ENCODE measurements at places on chromosomes 13 and 19. TPM values are rescaled to one million over a fixed set of nuclear protein-coding genes. Genes with fewer than 3 reads are reported as not detected.

FPR2 gene
- polyA plus RNA-seq, result not detected

DHDH gene
- polyA plus RNA-seq, result 1.0 TPM

C19orf12 gene
- polyA plus RNA-seq, result 23.3 TPM

HSD17B14 gene
- polyA plus RNA-seq, result 1.7 TPM

ODAD3 gene
- not detected for polyA plus RNA-seq

YIPF2 gene
- polyA plus RNA-seq, result 11.7 TPM

ZNF665 gene
- polyA plus RNA-seq, result 13.7 TPM

TNNI3 gene
- polyA plus RNA-seq, result not detected

PLPP2 gene
- polyA plus RNA-seq, result not detected

CYP4F8 gene
- not detected for polyA plus RNA-seq

ANKLE1 gene
- 0.29 TPM for polyA plus RNA-seq

ZNF850 gene
- polyA plus RNA-seq, result 0.46 TPM

PSG3 gene
- not detected for polyA plus RNA-seq

NCR1 gene
- polyA plus RNA-seq, result not detected

FCAR gene
- not detected for polyA plus RNA-seq

TMPRSS9 gene
- not detected for polyA plus RNA-seq

GRIK5 gene
- not detected for polyA plus RNA-seq

KIR3DL2 gene
- 1.5 TPM for polyA plus RNA-seq

CTXN1 gene
- polyA plus RNA-seq, result not detected

FAAP24 gene
- polyA plus RNA-seq, result 2.3 TPM

NPAS1 gene
- 0.48 TPM for polyA plus RNA-seq

HSH2D gene
- 7.2 TPM for polyA plus RNA-seq

TMEM59L gene
- polyA plus RNA-seq, result 0.74 TPM

TEX26 gene
- not detected for polyA plus RNA-seq

HSPB6 gene
- polyA plus RNA-seq, result not detected

KLK4 gene
- polyA plus RNA-seq, result not detected

CNOT3 gene
- 13.1 TPM for polyA plus RNA-seq

FUT1 gene
- polyA plus RNA-seq, result not detected

SYT5 gene
- polyA plus RNA-seq, result not detected

HTR2A gene
- polyA plus RNA-seq, result not detected

NANOS2 gene
- polyA plus RNA-seq, result not detected

STAP2 gene
- 2.4 TPM for polyA plus RNA-seq

MBD3L3 gene
- not detected for polyA plus RNA-seq

TSKS gene
- 0.51 TPM for polyA plus RNA-seq

ZNF497 gene
- 1.9 TPM for polyA plus RNA-seq

IL27RA gene
- 120 TPM for polyA plus RNA-seq

CAPNS1 gene
- 72.6 TPM for polyA plus RNA-seq

KLF12 gene
- 24.8 TPM for polyA plus RNA-seq

KLF5 gene
- polyA plus RNA-seq, result 2.0 TPM

LRRC25 gene
- 0.20 TPM for polyA plus RNA-seq

TRIM28 gene
- 55.3 TPM for polyA plus RNA-seq

ZNF69 gene
- 4.8 TPM for polyA plus RNA-seq

MISP3 gene
- polyA plus RNA-seq, result 0.18 TPM

MVB12A gene
- 31.3 TPM for polyA plus RNA-seq

AP1M2 gene
- polyA plus RNA-seq, result not detected

ZNF682 gene
- polyA plus RNA-seq, result 4.0 TPM

ONECUT3 gene
- polyA plus RNA-seq, result not detected

PPP1R15A gene
- 23.0 TPM for polyA plus RNA-seq

SCEL gene
- not detected for polyA plus RNA-seq

CASP14 gene
- not detected for polyA plus RNA-seq

TINCR gene
- polyA plus RNA-seq, result not detected

ZNF667 gene
- 3.1 TPM for polyA plus RNA-seq

EDDM13 gene
- not detected for polyA plus RNA-seq

ATXN8OS gene
- polyA plus RNA-seq, result not detected

CYP2S1 gene
- not detected for polyA plus RNA-seq
